ENCODE measurements at places on chromosomes 7 and 10.

GRCh38 chr7:81929386-81929785 lies 159.5 kb upstream of the HGF start:
- no peak for DNase-seq

DNA sequence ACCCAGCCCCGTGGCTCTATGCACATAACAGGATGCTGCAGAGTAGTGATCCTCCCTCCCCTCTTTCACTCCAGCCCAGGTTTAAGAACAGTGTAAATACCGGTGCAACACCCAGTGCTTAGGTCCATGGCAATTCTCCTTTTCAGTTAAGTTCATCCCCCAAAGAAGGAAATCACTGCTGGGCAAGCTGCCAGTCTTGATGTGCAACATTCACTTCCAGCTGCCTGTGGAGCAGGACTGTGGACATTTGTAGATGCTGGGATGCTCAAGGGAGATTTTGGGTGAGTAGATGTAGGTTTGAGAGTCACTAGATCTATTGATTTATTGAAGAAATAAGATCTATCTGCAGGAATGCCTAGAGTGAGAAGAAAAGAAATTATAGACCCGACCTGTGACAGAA lies 294.3 kb upstream of the KIAA1217 start:
- DNase-seq, result no peak

- no peak for DNase-seq
Observed at GRCh38 chr10:97390091-97390490, 11.0 kb downstream of the RRP12 start.

DNA sequence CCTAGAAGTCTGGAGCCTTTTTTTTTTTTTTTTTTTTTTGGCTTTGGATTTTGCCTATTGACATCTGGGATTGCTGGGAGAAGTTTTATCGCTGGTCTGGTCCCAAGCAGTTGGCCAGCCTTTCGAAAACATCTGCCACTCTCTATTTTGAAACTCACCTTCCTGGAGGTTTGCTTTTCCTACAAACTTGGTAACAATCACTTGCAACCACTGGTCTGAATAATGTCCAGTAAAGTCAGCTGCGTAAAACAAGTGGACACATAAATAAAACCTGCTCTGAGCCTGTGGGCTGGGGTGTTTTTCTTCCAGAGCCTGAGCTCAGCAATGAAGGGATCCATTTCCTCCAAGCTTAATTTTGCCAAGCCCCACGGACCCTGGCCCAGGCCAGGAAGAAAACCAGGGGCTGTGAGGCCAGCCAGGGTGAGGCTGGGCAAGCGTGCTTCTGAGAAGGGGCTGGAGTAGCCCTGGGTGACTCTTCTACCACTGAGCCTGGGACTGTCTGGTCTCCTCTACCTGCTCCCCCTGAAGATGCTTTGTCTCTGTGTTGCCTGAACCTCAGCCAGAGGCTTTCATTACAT lies 202.2 kb downstream of the GFRA1 start:
- no peak for DNase-seq

GRCh38 chr7:47724335-47724982 lies 142.5 kb upstream of the TNS3 start:
- no peak for DNase-seq

DNA sequence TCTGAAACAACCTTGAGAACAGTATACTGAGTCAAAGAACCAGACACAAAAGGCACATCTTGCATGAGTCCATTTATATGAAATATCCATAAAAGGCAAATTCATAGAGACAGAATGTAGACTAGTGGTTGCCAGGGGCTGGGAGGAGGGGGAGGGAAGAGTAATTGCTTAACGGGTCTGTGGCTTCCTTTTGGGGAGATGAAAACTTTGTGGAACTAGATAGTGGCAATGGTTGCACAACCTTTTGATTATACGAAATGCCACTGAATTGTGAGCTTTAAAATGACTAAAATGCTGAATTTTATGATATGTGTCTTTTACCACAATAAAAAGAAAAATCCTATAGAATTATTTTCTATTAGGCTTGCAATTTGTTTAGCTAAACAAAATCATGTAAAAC lies 16.8 kb downstream of the ADRB1 start:
- DNase-seq, result no peak

GRCh38 chr10:13414855-13415254 lies 66.8 kb upstream of the SEPHS1 start:
- DNase-seq, result no peak

DNA sequence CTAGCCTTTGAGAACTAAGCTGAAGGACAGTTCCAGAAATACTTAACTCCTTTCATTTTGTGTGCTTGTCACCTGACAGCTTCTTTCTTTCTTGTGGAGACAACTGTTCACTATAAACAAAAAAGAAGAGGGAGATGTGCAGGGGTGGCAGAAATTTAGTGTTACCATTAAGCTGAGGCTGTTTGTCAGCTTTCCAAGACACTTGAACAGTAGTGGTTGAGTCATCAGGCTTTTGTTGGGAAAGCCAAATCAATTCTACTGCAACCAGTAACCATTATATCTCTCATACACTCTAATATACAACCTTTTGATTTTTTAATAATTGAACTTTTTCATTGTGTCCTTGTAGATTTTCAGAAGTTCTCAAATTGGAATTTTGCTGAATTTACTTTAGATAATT lies 75.3 kb downstream of the POLL start:
- DNase-seq, result no peak

GRCh38 chr10:47418966-47419365 lies 34.9 kb upstream of the ZNF488 start:
- no peak for DNase-seq

GRCh38 chr7:39406467-39406866 lies 159.7 kb upstream of the YAE1 start:
- DNase-seq, result no peak

GRCh38 chr10:10133281-10133680 lies 884.4 kb upstream of the CELF2 start:
- no peak for DNase-seq

DNA sequence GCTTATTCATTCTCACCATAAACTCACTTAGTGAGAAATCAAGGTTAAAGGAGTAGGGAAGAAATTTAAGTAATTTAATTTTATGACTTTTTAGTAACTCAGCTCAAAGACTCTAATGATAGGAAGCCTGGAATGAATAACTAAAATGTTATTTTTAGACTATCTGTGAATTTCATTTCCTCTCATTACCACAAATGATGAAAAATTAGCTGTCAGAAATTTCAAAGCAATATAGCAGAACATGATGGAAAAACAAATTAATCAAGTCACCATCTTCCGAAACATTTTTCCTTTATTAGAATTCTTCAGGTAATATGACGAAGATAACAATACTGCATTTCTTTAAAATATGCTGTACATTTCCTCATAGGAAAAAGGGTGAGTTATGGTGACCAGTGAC lies 2.7 kb upstream of the ITGB8 start:
- DNase-seq, result no peak

- no peak for DNase-seq
Observed at GRCh38 chr10:62742536-62743061, 61.9 kb upstream of the ADO start.

- DNase-seq, result no peak
Observed at GRCh38 chr10:15353471-15354017, 17.5 kb downstream of the FAM171A1 start.

- DNase-seq, result no peak
Observed at GRCh38 chr10:43078986-43079273, 2.1 kb downstream of the RET start.

DNA sequence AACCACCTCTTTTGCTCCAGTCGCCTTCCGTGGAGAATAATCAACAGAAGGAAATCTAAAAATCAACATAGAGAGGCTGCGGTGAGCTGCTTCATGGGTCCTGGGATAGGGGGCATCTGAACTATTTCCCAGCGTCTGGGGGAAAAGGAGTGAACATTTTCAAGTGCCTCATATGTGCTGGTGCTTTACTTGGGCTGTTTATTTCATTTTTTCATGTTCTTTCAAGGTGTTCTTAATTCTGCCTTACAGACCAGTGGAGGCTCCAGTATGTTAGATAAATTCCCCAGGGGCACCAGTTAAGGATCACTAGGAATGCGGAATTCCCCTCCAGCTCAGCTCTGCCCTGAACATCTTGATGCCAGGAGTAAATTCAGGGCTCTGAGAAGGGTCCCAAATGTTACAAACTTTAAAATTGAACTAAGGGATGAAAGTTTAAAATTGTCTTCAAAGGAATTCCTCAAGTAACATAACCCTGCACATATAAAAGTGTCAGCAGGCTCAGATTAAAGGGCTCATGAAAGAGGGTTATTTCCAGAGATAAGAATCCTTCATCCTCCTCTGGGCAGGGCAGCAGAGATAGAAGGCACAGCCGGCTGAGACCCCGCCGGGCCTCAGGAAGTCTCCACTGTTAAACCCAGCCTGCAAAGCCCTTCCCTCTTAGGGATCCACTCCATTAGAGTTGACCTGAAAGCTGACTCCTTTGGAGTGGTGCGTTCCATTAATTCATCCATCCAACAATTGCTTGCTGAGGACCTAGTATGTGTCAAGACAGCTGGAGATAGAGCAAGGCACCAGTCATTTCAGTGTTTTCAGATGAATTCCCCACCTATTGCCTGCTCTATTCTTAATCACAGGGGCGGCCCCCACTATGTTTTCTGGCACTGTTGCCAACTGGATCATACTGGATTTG lies 345.8 kb downstream of the KCNMA1 start:
- no peak for DNase-seq

- no peak for DNase-seq
Observed at GRCh38 chr10:73537709-73538108, 41.9 kb upstream of the PPP3CB start.

DNA sequence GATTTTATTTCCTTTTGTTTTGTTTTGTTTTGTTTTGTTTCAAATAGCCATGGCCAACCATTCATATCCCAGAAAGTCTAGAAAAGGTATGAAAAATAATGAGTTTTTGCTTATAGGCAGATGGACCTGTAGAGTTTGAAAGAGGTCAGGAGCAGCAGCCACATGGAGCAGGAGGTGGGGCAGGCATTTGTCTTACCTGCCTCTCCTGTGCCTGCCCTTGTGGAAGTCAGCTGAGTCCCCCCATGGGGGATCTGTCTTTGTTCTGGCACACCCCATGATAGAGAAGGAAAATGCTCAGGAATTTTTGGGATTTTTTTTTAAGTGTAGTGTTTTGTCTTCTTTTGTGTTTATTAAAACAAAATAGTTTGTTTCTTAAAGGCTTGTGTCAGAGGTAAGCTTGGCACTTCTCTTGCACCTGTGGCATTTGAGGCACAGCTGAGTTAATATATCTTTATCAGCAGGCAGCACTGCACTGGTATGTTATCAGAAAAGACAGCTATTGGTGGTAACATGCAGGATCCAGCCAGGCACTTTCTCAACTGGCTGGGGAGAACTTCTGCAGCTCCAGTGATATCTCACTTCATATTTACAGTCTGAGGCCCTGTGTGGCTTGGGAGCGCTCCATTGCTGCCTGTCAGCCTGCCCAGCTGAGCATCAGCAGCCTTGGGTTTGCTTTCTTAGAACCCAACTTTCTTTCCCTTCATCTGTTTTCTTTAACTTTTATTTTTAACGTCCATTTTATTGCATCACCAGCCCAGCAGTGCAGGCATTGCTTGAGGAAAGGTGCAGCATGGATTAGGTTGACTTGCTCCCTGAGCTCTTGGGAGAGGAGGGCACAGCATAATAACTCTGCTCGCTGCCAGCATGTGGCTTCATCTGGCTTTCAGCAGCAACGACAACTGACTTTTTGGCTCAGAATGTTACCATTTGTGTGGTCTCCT lies 44.4 kb downstream of the LRRC4 start:
- no peak for DNase-seq

- DNase-seq, result no peak
Observed at GRCh38 chr7:142770661-142771352, at the start of gene PRSS2. Gene PRSS2 (plus strand): TSS chr7:142770970. CDS start chr7:142770983, 13 bp downstream.

DNA sequence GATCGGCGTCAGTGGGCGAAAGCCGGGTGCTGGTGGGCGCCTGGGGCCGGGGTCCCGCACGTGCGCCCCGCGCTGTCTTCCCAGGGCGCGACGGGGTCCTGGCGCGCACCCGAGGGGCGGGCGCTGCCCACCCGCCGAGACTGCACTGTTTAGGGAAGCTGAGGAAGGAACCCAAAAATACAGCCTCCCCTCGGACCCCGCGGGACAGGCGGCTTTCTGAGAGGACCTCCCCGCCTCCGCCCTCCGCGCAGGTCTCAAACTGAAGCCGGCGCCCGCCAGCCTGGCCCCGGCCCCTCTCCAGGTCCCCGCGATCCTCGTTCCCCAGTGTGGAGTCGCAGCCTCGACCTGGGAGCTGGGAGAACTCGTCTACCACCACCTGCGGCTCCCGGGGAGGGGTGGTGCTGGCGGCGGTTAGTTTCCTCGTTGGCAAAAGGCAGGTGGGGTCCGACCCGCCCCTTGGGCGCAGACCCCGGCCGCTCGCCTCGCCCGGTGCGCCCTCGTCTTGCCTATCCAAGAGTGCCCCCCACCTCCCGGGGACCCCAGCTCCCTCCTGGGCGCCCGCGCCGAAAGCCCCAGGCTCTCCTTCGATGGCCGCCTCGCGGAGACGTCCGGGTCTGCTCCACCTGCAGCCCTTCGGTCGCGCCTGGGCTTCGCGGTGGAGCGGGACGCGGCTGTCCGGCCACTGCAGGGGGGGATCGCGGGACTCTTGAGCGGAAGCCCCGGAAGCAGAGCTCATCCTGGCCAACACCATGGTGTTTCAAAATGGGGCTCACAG lies 1.1 kb downstream of the EGFR start:
- DNase-seq, result no peak

- DNase-seq, result no peak
Observed at GRCh38 chr10:60666221-60666620, 112.1 kb upstream of the CDK1 start.

- DNase-seq, result no peak
Observed at GRCh38 chr7:118657391-118658005, 433.0 kb downstream of the ANKRD7 start.

- DNase-seq, result no peak
Observed at GRCh38 chr7:93315896-93316295, 83.7 kb downstream of the VPS50 start.

GRCh38 chr7:50626286-50626685 lies 61.1 kb upstream of the DDC start:
- DNase-seq, result no peak

- no peak for DNase-seq
Observed at GRCh38 chr7:7178081-7178480, 4.3 kb upstream of the C1GALT1 start.

DNA sequence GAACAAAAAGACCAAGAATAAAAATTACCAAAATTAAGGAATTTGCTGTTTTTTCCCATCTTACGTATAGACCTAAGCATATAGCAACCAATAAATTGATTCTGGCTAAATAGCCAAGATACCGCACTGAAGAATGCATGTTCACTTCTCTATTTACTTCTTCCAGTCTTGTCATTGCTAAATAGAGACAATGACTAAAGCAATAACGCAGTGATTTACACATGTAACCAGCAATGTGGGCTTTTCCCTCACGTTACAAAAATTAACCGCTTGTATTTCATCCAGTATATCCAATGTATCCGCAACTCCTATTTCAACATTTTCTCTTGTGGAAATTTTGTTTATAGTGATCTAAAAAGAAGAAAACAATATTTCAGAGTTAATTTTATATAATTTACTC lies 5.6 kb downstream of the TMEM168 start:
- DNase-seq, result no peak

- no peak for DNase-seq
Observed at GRCh38 chr7:135879233-135879632, 97.9 kb downstream of the MTPN start.
